ENCODE measurements at places on chromosomes 5 and 9.

- DNase-seq = no peak
Observed at GRCh38 chr5:178306430-178307225, 74.0 kb upstream of the PHYKPL start.

GRCh38 chr5:169146158-169146557 lies 154.8 kb downstream of the SLIT3 start:
- no peak for DNase-seq

DNA sequence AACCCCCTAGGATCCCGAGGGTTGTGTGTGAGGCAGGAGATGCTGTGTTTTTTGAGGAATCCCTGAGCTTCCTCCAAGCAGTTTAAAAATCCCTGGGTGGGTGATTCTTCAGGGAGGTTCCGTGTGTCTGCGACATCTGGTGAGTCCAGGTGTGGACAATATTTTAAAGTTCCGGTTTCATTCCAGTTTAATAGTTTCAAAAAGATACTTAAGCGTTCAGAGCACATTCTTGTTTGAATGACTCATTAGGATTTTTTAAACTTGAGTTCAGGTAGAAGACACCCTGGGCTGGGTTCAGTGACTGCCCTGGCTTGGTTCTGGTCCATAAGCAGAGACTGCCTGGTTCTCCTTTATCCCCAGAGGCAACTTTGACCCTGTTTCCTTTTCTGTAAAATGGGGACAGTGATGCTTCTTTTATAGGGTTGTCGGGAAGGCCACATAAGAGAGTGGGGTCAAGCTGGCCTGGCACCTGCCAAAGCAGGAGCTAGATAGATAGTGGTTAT lies 119.2 kb downstream of the RGS3 start:
- DNase-seq = no peak

GRCh38 chr9:20495098-20495497 lies 127.2 kb downstream of the MLLT3 start:
- DNase-seq = no peak

GRCh38 chr9:88534456-88535225 lies at the start of gene NXNL2:
Gene NXNL2 (plus strand): TSS chr9:88535178. CDS start chr9:88535435, 257 bp downstream.
- DNase-seq = peak; percentile 76

GRCh38 chr5:27241564-27242257 lies 203.3 kb upstream of the CDH9 start:
- no peak for DNase-seq

DNA sequence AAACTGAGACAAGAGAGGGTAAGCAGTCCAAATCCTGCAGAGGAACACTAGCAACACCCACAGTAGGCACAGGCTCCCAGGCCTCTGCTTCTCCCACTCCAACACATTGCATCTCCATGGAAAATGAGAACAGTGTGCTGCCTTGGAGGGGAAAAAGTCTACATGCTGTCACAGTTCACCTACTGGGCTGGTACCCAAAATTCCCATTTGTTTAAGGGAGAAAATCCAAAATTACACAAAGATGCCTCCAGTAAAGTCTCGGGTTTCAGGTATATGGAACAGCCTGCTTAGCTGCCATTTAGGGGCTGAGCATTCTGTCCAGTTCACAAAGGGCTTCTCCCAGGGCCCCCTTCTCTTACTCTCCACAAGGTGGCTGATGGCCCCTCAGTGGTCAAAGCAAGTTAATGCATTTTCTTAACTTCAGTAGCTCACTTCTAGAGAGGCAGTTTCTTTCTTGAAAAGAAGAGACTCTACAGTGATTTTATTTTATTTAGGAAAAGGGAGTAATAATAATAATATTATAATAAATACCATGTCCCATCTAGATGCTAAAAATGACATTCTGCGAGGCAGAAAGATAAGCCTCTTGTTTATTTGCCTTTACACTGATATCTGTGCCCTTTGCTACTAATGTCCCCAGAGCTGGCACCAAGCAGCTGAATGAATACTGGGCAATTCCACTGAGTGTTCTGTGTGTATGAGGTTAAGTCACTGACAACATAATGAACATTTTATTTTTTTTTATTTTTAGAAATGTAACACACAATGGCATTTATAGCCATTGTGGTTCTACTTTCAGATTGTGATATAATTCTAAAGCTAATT lies 89.4 kb downstream of the RGS7BP start:
- DNase-seq = peak; percentile 21

- DNase-seq = peak; percentile 14
Observed at GRCh38 chr5:147887026-147887627, 8.6 kb downstream of the SCGB3A2 start.

- no peak for DNase-seq
Observed at GRCh38 chr9:76516871-76517270, 57.9 kb downstream of the GCNT1 start.

GRCh38 chr9:109481856-109482255 lies 16.3 kb downstream of the PTPN3 start:
- DNase-seq = no peak

GRCh38 chr9:88312045-88312444 lies 76.2 kb upstream of the SPIN1 start:
- DNase-seq = no peak

- peak; percentile 42 for DNase-seq
Observed at GRCh38 chr9:706606-707459, 134.7 kb upstream of the DMRT1 start.

DNA sequence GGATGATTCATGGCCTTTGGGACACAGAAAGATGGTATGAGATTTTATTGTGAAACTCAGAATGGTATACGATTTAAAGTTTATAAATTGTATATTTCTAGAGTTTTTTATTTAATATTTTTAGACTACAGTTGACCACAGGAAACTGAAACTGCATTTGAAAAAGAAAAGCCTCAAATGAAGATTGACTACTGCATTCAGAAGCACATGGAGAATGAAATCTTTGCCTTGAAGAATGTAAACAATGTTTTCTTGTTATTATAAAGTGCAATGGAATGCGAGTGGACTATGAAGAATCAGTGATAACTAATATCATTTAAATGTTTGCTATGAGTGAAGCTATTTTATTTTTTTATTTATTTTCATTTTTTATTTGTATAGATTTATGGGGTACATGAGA lies 169.1 kb upstream of the CDH18 start:
- no peak for DNase-seq

DNA sequence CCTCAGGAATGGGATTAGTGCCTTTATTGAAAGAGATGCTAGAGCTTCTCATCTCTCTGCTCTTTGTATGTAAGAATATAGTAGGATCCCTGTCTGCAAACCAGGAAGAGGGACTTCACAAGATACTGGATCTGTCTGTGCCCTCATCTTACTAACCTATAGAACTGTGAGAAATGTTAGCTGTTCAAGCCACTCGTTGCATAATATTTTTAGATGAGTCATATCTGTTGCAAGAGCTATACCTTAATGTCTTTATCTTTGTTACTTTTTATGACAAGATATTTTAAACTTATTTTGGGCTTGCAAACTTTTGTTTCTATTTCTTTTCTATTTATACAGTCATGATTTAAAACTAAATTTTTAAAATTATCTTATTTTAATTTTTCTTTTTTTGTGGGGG lies 1296.8 kb upstream of the CDH6 start:
- no peak for DNase-seq

DNA sequence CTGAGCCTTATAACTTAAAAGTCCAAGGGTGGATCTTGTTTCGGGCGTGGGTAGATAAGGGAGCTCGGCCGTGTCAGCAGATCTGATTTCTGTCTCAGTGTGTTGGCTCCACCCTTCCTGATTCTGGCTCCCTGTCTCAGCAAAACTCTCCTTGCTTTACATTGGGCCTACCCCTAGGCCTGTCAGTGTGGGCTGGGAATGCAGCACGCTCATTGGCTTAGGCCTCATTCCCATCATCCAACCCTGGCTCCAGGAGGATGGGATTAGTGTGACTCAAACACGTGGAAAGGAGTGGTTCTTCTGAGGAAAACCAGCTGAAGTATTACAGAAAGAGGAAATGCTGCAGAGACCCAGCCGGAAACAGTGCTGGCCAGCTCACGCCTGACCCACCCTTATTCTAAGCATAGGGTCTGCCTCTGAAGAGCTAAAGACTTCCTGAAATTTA lies 59.9 kb downstream of the ZFAND5 start:
- peak; percentile 97 for DNase-seq

All from lung microvascular endothelial cell (primary cell).